ENCODE measurements at places on chromosomes 16 and 17.

DNA sequence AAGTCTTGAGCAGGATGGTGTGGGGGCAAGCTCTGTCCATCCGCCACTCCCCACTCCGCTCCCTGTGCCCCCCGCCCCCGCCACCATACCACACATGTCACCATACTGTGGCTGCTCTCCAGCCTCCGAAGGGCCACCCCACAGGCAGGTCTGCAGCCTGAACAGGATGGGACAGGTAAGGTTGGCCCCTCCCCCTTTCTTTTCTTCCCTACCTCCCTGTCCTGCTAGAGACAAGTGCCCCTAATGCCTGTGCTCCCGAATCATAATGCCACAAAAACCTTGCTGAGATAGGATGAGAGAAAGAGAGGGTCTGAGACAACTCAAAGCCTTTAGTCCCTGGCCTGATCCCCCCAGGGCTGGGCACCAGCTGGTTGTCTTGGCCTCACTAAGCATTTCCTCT lies 84.7 kb downstream of the SDK2 start:
- DNase-seq, result no peak

DNA sequence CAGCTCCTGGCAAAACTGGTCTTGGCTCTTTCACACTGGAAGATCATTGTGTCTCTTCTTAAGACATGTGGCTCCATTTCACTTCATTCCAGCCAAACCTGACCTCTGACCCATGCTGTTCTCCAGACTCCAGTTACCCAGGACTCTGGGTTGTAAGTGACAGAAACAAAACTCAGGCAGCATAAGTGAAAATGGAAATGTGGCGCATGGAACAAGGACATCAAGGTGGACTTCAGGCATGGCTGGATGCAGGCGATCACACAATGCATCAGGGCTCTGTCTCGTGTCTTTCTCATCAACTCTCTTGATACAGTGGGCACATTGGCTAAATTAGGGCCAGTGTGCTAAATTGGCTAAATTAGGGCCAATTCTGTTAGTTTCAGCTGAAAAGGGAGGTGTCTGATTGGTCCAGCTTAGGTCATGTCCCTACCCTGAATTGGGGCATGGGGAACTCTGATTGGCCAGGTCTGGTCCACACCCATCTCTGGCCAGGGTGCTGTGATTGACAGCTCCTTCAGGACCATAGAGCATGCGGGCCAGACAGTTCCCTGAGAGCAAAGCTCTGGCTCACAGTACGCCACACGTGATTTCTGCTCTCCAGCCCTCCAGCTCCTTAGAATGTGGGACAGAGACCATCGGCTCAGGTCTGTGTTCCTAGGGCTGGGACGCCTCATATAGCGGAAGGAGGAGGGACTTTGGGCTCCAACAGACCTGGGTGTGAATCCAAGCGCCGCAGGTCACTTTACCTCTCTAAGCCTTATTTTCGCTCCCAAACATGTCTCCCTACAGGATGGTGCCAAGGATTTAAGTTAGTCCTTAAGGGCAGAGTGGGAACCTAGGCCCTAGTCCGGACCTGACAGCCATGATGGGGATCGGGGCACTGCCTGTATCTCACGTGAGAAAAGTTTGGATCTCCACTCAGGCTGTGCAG lies 17.5 kb downstream of the SOCS1 start:
- no peak for DNase-seq

- DNase-seq, result no peak
Observed at GRCh38 chr16:80971819-80972218, 34.9 kb downstream of the CMC2 start.

GRCh38 chr16:3292604-3293003 lies 9.3 kb downstream of the ZNF263 start:
- DNase-seq, result no peak

DNA sequence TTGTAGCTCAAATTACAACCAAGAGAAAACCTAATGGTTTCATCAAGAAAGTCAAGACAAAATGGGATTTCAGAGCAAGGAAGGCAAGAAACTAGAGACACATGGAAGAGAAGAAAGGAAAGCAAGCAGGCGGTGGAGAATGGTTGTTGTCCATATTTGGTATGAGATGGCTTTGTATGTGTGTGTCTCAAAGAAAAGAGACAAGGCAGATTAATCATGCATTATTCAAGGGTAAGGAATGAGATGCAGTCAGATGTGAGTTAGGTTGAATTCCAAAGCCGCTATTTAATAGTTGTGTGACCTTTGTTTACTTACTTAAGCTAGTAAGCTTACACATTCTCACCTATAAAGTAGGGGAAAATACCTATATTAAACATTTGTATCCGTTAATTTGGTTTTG lies 1029.6 kb downstream of the CDH11 start:
- DNase-seq, result no peak

GRCh38 chr17:79609049-79609589 lies 1.7 kb downstream of the RBFOX3 start:
- no peak for DNase-seq
